GM12892 (cell line): ENCODE measurements at places on chromosomes 4 and X.

DNA sequence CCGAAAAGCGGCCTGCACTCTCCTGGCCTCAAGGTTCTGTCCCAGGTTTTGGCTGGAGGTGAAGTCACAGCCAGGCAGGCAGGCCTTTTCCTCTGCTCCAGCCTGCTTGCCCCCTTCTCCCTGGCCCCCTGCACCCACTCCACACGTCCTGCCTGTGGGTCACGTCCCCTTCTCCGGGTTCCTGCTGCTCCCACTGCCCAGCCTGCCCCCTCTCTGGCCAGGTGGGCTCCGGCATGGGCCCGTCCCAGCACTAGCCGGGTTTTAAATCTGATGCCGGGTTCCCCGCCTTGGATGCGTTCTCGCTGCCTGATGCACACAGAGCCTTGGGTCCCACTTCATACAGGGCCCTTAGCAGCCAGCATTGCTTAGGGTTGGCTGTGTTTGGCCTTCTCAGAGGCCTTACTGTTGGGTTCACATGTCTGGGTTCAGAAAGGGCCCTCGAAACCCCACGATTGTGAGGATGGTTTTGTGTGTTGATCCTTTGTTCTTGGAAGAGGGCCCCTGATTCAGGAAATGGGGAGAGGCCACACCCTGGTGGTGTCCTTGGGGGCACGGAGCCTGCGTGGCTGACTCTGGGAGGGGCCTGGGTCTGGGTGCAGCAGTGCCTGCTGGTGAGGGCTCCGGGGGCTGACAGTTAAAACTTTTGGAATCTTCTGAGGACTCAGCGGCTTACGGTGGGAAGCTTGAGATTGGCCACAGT lies 6.0 kb downstream of the CPZ start:
- no peak for DNase-seq

- DNase-seq, result no peak
Measured at GRCh38 chrX:16617382-16617781, 32.6 kb upstream of the S100G start.

GRCh38 chr4:111204797-111205196 lies 581.9 kb upstream of the PITX2 start:
- DNase-seq, result no peak

DNA sequence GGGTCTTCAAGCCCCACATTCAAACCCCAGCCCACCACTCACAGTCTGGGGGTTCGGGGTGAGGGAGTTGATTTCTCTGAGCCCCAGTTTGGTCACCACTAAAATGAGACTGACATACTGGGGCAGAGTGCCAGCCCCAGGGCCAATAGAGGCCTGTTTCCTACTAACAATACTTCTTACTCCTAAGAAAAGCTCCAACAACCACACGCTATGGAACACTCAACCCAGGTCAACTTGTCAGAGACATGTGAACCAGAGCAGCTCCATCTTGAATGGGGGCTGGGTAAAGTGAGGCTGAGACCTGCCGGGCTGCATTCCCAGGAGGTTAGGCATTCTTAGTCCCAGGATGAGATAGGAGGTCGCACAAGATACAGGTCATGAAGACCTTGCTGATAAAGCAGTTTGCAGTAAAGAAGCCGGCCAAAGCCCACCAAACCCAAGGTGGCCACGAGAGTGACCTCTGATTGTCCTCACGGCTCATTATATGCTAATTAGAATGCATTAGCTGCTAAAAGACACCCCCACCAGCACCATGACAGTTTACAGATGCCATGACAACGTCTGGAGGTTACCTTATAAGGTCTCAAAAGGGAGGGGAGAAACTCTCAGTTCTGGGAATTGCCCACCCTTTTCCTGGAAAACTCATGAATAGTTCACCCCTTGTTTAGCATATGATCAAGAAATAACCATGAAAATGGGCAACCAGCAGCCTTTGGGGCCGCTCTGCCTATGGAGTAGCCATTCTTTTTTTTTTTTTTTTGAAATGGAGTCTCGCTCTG lies 26.6 kb upstream of the HTRA3 start:
- DNase-seq, result no peak

GRCh38 chr4:42655269-42655637 lies 1.7 kb downstream of the ATP8A1 start:
- no peak for DNase-seq

DNA sequence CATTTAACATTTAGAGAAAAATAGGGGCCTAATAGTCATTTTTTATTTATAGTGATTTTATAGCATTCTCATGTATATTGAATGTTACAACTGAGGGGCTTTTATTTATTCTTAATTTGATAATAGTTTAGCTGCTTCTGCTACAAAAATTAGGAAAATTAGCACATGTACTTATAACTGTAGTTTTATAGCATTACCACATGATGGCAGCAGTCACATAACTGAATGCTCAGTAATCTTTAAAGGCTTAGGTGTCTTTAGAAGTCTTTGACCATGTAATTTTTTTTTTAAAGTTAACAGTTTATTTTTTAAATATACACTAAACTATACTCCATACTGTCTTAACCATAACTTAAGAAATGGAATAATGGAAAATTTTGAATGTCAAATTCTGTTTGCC lies 136.6 kb downstream of the STAG2 start:
- DNase-seq, result no peak

DNA sequence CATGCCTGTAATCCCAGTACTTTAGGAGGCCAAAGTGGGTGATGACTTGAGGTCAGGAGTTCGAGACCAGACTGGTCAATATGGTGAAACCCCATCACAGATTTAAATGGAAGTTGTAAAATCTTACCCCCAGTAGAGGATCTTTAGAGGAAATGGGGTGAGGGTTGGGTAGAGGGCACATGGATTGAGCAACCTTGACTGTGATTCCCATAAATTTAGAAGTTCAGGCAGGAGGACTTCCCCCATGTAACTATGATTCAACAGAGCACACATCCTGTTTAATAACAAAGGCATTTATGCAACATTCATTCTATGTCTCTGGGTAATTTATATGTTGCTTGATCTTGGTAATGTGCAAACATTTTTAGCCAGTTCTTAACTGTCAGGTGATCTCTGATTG lies 143.1 kb downstream of the RBM47 start:
- DNase-seq, result no peak

GRCh38 chrX:63675716-63676115 lies 109.3 kb downstream of the ARHGEF9 start:
- no peak for DNase-seq

DNA sequence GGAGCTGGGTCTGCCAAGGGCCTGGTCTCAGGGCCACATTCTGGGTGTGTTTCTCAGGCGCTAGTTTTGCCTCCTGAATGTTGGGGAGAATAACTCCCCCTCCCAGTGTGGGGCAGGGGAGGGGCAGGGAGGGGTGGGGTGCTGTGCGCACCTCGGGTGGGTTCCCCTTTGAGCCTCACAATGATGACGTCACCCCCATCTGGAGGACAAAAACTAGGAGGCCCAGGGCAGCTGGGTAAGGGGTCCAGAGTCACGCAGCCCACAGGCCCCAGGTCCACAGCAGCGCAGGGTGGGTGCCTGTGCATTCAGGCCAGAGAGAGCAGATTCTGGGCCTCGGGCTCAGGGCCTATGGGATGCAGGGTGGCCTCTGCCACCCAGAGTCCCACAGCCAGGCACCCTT lies 23.7 kb upstream of the HMX1 start:
- DNase-seq, result no peak

DNA sequence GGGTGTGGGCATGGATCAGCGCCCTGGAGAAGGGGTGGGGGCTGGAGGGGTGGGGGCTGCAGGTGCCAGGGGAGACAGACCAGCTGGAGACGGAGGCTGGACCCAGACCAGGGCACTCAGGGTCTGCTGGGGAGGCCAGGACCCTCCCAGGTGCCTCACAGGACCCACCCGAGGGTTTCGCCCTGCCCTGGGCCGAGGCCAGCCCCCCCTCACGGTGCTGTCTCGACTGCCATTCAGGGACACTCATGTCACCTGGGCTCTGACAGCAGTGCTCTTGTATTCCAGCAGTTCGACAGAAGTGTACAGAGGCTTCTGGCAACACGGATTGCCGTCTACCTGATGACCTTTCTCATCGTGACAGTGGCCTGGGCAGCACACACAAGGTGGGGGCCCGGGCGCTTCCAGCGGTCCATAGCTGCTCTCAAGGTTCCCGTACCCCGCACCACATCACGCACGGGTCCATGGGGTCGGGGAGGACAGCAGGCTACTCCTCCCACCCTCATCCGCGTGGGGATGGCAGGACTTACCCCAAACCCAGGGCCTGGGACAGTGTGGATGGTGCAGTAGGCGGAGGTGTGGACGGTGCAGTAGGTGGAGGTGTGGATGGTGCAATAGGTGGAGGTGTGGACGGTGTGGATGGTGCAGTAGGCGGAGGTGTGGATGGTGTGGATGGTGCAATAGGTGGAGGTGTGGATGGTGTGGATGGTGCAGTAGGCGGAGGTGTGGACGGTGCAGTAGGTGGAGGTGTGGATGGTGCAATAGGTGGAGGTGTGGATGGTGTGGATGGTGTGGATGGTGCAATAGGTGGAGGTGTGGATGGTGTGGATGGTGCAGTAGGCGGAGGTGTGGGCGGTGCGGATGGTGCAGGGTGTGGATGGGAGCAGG lies 18.1 kb downstream of the TMEM175 start:
- DNase-seq, result peak; percentile 14

DNA sequence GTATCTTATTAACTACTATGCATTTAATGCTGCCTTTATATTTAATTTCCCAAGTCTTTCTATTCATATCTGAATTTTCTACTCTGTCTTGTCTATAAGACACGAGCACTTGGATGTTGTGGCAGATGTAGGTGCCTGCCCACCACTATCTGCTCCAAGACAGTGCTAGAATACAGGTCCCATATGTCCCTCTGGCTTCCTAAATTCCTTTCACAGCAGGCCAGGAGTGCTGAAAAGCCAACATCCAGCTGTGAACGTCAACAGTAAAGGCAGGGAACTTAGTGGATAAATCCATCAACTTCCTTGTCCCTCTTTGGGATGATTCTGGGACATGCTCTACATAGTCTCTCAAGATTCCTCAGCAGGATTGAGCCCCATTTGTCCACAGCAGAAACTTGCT lies 245.1 kb upstream of the ETNPPL start:
- no peak for DNase-seq

DNA sequence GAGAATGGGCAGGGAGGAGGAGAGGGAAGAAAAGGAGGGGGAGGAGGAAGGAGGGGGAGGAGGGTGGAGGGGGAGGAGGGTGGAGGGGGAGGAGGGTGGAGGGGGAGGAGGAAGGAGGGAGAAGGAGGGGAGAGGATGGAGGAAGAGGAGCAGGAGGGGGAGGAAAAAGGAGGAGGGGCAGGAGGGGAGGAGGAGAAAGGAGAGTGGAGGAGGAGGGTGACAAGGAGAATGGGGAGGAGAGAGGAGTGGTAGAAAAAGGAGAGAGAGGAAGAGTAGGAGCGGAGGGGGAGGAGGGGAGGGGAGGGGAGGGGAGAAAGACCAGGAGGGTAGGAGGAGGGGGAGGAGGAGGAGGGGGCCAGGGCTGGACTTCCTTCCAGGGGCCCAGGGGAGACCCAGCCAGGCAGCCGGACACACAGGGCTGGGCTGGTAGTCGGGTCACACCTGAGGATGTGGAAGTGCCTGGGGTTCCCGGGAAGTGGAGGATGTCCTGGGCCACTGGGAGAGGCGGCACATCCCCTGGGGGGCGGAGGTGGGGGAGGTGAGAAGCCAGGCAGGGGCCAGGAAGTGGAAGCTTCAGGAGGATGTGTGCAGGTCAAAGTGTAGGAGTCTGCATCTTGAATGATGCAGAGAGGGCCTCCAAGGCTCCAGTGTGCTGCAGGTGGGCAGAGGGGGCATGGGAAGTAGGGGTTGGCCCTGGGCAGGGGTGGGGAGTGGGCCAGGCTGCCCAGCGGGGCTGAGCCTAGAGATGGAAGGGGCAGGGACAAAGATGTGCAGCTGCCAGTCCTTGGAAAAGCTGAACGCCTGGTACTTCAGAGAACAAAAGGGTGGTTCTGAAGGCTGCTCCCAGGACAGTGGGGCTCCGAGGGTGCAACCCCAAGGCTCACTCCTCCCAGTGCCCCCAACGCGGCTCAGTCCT lies 18.8 kb downstream of the IL3RA start:
- no peak for DNase-seq

DNA sequence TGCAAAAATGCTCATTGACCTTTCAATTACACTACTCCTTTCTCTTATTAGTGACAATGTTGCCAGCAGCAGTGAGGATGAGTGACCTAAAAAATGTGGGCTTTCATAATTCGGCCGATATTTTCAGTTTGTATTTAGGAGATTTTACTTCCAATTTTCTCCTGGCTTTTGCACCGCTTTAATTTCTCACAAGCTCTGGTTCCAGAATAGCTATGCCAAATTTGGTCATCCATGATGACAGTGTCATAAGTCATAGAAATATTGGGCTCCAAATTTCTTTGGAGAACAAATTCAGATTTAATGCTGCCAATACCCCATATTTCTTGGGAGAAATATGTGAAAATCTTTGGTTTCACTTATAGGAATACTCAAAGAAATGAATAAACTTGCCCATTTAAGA lies 187.7 kb upstream of the HCCS start:
- DNase-seq, result no peak

DNA sequence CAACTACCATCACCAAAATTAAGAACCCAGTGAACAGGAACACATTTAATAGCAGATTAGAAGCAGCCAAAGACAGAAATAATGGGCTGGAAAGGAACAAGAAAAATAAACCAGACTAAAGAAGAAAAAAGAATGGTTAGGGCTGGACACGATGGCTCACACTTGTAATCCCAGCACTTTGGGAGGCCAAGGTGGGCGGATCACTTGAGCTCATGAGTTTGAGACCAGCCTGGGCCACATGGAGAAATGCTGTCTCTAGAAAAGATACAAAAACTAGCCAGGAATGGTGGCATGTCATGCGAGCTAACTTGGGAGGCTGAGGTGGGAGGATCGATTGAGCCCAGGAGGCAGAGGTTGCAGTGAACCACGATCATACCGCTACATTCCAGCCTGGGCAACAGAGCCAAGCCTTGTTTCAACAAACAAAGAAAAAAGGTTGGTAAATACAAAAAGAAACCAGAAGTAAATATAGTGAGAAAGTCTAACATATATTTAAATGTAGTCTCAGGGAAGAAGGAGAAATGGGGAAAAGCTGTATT lies 102.0 kb downstream of the AFAP1 start:
- no peak for DNase-seq

DNA sequence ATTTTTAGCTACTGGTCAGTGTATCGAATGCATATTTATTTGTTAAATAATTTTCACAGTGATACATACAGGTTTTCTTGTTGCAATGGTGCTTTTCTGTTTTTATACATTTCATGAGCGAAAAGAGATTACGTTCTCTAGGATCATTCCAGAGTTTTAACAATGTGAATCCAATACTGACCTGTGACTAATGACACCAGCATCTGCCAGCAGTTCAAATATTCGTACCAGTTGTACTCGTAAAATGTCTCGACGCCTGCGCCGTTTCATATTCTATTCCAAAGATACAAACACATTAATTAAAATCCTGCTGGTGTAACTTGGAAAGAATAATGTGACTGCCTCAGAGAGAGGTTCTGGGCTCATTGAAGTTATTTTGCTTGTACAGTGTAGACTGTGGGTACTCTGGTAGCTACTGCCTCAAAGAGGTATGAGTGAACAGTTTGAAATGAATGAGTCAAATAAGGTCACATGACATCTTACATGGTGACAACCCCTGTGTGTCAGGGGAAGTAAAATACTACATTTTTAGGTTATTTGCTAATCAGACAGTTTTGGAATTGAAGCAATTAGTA lies 80.7 kb downstream of the ZAR1 start:
- no peak for DNase-seq
